GM13976 (cell line): ENCODE measurements at places on chromosomes 2 and 18.

- DNase-seq, result no peak
Measured at GRCh38 chr2:1623906-1624445, 120.3 kb downstream of the PXDN start.

DNA sequence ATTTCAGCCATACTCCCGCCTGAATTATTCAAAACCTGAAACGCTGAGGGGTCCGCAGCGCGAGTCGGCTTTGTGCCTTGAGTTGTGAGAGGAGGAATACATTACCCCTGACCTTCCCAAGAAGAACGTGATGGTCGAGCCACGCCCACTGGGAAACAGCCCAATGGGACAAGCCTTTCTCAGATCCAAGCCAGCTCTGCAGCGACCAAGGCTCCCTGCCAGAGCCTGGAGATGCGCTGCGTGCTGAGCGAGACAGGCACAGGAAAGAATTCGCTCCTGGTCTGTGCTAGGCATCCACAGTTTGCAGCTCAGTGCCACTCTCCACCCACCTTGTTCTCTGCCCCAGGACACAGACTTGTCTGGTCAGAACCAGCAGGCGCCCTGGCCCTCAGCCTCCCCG, 74.1 kb upstream of the GLI2 start:
- DNase-seq, result no peak

- no peak for DNase-seq
Measured at GRCh38 chr2:197310987-197311420, 424 bp upstream of the ANKRD44 start.

DNA sequence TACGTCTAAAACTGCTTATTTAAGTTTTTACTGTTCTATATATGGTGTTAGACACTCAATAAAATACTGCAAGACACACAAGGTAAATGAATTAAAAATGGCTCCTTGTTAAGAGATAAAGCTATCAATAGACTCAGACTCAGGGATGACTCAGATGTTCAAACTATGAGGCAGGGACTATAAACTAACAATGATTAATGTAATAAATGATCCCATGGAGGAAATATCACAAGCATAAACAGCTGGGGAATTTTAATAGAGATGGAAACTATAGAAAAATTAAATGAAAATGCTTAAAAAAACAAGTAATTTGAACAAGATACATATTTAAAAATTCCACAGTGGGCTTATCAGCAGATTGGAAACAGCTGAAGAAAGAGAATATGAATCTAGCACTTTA, 650.8 kb downstream of the DCDC2C start:
- no peak for DNase-seq

- no peak for DNase-seq
Measured at GRCh38 chr2:232438951-232439757, 16.8 kb upstream of the ALPI start.

GRCh38 chr2:239724194-239724849, 300.8 kb downstream of the NDUFA10 start:
- DNase-seq, result no peak

GRCh38 chr2:120624061-120624737, 111.5 kb upstream of the GLI2 start:
- no peak for DNase-seq

- no peak for DNase-seq
Measured at GRCh38 chr2:231185886-231186285, 12.5 kb upstream of the ARMC9 start.

DNA sequence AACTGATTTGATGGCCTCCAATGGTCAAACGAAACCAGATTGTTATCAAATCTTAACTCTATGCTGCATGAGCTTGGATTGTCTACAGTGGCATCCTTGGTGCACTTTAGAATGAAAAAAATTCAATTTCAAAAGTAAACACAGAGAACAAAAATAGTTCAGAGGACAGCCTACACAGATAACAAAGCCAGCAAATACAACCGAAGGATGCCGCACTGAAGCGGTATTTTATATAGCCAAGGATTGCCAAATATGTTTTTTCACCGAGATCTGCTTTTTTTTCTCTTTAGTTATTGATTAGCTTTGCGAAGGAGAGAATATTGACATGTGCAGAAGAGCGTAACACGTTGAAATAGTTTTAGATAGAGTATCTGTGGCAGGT, 72.0 kb downstream of the SLC4A3 start:
- no peak for DNase-seq

DNA sequence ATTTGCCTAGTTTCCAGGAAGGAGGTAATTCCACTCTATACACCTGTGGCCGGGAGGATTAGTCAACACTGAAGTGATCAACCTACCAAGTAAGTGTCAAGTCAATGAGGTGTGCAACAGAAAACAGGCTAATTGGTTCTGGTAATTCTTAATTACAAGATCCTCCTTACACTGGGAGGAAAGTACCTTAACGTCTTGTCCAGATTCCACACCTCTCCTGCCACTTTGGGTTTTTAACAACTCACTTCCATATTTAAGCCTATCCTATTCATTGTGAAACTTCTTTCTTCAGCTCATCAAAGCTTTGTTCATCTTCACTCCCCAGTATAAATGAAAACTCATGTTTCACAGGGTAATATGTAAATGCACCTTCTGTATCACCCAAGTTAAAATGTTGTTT, 22.0 kb upstream of the MAP4K4 start:
- peak; percentile 34 for DNase-seq

GRCh38 chr2:136363470-136363869, 245.5 kb upstream of the CXCR4 start:
- DNase-seq, result no peak
